Vagina (tissue), 2 donors: ENCODE measurements at places on chromosomes 4 and X.

DNA sequence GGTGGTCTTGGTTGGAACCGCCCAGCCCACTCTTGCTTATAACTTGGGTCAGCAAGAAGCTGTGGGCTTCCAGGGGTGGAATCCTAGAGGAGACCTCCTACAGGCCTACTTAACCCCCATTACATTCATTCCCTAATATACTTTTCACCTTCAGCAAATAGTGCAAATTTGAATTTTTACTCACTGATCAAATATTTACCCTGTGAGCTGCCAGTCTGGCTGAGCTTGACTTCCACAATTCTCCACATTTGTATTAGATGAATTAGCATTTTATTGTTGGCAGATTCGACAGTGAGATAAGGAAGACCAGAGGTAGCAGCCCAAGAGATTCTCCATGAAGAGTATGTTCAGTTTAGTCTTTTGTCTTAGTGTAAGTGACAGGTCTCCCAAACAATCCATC lies 199.6 kb downstream of the BCOR start:
- DNase-seq, result no peak

- no peak for DNase-seq
These were observed 15.7 kb upstream of the ODAM start for GRCh38 chr4:70179811-70180210.

DNA sequence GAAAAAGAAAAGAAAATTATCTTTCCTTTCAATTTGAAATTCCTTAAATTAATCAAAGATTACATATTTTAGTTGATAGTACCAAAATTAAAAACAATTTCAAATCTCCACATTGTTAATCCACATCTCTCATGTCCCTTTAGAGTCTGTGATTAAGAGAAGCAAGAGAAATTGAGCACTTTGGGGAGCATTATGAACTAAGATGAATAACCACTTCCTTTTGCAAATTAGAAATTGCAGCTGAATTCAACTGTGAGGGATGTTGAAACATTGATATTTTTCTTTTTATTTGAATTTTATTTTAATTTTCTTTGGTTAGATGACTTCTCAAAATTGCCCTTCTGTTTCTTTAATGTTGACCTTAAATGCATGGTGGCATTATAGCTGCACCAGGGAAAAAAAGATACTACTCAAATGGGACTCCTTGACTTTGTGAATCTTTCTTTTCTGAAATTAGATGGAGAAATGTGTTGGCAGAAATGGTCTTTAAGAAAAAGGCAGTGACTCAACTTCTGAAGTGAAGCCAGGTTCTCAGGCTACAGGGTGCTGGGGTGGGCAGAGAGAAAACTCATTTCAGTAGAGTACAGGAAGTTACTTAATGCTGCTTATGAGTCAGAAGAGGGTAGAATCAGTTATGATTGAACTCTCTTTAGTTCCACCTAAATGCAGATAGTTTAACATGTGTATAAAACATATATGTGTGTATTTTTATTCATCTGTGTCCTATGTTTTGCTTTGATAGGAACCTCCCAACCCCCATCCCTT lies 92.0 kb upstream of the TNIP3 start:
- DNase-seq, result no peak

DNA sequence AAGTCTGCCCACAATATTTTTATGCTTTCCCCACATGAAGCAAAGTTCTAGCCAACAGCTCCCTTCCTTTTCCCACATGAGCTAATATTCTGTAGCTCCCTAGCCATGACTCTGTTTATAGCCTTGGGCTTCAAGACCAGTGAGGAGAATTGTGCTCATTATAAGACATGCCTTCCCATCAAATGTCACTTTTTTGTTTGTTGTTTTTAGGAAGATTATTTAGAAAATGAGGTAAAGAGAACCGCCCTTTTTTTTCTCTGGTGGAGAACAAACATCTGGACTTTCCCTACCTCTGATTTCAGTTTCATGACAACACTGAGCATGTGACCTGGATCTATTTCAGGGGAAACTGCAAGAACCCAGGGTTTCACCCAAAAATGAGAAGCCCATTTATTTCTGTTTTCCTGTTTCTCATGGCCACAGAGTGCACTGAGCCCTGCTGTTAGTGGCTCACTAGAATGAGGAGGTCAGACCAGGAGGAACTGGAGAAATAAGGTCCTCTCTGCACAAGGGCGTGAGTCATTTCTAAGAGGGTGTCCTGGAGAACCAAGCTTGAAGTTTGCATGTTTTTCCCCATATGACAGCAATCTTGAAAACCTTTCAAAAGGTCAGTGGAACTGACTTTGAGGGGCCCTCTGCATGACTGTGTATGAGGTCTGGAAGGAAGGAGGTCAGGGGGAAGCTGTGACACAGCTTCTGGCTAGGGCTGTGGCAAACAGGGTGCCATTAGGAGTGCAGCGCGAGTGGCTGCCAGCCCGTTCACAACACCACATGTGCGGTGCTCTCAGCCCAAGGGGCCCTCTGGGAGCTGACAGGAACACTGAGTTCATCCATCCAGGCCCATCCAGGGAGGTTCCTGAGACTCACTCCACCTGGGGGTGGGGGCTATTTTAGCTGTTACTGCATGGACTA lies 55.2 kb downstream of the CHST7 start:
- DNase-seq, result peak; percentile 91

GRCh38 chr4:1250527-1250812 lies 1.5 kb upstream of the CTBP1 start:
- DNase-seq, result peak; percentile 89

DNA sequence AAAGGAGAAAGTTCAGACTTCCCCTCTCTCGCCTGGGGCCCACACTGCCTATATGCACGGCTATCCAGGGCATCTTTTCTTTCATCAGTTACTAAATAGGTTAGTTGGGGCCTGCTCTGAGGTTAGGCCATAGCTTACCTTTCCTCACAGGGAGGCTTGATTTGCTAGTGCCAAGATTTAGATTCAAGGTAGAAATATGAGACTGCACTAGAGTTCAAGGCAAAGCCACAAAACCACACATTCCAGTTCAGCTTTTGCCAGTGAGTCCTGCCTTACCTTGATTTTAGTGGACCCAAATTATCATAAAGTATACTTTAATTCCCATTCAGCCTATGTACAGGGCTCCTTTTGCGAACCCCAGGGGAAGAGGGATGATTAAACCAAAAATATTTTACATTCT lies 762.8 kb downstream of the PDHA2 start:
- no peak for DNase-seq

DNA sequence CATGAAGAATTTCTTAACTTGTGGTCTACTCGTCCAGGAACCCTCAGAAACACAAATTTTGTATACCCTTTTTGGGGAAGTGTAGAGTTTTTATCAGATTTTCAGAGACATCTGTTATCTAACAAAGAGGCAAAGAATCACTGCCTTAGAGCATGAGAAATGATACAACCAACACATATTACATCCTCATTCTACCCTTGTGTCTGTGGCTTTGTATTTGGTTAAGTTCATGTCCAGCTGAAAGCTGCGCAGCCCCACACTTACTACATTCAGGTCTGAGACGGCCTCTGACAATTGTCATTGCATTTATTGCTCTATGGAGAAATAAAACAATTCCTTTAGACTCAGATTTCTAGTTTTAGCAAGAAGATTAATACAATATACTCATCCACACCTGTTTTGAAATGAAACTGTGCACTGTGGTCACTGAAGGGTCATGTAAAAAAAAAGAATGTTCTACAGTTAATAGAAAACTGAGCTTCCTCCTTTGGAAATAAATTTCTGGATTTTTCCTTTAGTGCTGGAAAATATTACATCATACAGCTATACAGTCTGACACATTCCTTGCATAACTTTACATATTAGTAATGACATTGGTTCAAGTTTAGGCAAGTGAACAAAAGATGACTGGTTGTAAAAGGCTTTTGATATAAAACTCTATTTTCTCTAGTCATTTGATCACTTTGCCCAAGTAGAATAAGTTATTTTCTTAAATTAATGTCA lies 39.8 kb downstream of the GLRB start:
- no peak for DNase-seq

DNA sequence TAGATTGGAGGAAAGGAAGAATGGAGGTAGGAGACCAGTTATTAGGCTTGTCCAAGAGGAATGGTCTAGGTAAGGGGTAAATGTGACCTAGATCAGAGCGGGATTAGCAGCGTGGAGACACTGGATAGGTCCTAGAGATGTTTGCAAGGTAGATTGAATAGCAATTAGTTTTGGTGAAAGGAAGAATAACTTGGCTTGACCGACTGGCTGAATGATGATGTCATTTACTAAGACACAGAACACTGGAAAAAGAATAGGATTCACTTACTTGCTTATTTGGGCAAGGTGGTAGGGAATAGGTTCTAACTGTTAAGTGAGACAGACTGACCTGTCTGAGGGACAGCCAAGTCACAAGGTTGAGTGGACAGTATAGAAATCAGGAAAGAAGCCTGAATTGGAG lies 71.3 kb downstream of the VEGFC start:
- DNase-seq, result no peak

DNA sequence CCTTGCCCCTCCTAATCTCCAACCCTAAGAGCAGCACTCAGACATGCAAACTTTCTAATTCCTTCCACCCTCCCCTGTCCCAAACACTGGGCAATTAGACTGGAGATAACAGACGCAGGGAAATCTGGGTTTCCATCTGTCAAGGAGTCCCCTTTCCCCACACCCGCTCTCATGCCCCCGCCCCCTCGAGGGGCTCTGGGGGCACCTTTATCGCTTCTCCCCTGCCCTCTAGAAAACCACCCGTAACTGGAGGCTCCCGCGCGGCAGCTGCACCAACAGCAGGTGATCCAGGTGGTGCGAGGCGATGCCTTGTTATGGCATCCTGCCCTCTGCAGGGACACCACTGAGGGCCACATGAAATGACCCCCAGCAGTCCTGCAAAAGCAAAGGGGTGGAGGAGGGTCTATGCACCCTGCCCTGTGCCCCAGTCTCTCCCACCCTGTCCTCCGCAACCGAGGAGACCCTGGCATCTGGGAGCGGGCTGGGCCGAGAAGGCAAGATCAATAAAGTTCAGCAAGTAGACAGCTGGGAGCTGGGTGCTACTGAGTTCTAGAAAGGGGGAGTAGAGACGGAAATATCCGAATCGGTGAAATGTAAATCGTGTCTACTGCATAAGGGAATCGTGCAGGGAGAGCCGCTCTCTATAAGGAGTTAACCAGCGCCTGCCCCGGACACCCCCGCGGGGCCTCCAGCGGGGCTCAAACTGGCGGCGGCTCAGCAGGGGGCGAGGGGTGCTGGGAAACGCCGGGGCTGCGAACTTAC lies 1.6 kb downstream of the KCTD8 start:
- no peak for DNase-seq

DNA sequence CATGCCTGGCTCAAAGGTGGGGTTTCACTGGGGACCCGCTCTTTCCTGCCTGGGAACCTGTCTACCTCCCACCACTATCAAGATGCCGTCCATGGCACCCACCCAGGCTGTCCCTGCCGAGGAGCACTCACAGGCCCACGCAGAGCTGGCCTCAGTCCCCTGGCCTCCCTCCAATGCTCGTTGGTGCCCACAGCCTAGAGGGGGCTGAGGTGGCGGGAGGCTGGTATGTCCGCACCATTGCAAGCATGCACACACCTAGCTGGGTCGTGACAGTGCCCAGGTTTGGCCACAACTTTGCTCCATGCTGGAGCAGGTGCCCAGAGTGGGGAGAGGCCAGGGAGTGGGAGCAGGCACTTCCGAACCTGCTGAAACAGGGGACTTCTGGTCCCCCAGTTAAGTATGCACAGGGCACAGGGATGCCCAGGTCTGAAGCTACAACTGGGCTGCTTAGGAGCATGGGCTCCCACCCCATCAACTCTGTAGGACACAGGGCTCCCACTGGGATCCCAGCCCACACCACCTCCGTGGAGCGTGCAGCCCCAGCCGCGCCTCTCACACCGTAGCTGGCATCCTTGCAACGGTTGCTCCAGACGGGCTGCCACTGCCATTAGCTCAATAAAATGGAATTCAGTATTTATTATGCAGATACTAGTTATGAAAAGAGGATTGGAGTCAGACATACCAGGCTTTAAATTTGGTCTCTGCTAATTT lies 1376.1 kb upstream of the TENM3 start:
- DNase-seq, result no peak

- no peak for DNase-seq
These were observed 137.3 kb upstream of the PDE5A start for GRCh38 chr4:119765951-119766350.

GRCh38 chrX:13489454-13489853 lies 79.9 kb upstream of the EGFL6 start:
- no peak for DNase-seq

GRCh38 chr4:92136434-92136833 lies 167.3 kb upstream of the GRID2 start:
- DNase-seq, result no peak

GRCh38 chr4:90852237-90852636 lies 725.0 kb downstream of the CCSER1 start:
- no peak for DNase-seq

DNA sequence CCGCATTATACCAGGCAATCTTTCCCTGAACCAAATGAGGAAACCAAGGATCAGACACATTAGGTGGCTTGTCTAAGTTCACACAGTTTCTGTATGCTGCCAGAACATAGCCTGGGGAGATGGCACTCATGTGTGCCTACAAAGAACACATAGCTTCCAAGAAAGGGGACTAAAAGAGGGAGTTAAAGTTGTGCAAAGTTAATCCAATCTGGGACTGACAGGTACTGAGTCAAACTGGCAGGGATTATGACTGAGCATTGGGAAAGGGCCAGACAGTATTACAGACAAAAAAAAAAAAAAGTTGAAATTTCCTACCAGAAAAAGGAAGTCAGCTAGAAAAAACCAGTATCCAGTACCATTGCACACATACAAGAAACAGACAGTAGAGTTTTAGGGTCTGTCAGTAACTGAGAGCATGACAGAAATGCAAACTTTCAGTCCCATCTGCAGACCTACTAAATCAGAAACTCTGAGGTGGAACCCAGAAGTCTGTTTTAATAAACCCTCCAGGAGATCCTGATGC lies 37.2 kb downstream of the ADAMTS3 start:
- DNase-seq, result no peak

DNA sequence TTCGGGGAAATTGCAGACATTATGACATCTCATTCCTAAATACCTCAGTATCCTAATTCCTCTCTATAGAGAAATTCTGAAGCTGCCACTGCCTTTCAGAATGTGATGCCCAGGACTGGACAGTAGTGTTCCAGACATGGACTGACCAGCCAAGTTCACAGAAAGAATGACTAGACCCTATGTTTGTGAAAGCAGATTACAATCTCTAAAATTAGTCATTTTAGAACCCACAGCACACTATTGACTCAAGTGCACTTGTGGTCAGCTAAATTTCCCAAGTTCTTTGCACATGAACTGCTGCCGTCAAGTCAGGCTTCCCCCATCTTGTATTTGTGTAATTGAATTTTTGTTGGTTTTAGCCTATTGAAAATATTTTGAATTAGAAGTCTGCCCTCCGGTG lies 81.0 kb upstream of the ESX1 start:
- DNase-seq, result no peak

DNA sequence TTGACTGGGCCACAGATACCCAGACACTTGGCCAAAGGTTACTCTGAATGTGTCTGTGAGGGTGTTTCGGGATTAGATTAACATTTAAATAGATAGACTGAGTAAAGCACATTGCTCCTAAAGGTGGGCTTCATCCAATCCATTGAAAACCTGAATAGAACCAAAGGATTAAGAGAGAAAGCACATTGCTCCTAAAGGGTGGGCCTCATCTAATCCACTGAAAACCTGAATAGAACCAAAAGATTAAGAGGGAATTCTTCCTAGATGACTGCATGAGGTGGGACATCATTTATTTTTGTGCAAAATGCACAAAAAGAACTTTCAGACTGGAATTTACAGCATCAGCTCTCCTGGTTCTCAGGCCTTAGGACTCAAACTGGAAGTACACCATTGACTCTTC lies 351.2 kb upstream of the PCDH10 start:
- no peak for DNase-seq

- no peak for DNase-seq
These were observed 123.9 kb upstream of the ACSL4 start for GRCh38 chrX:109856974-109857373.
